ENCODE measurements at places on chromosomes 2 and 18.

GRCh38 chr2:196391149-196391479 is 219.7 kb upstream of the STK17B start:
- DNase-seq = no peak

- no peak for DNase-seq
These were observed 150.6 kb upstream of the DOCK10 start for GRCh38 chr2:225192869-225193268.

GRCh38 chr2:132797556-132797955 is 127.6 kb upstream of the LYPD1 start:
- DNase-seq = no peak

- DNase-seq = no peak
These were observed 126.3 kb upstream of the SERTAD2 start for GRCh38 chr2:64780041-64780440.
